ENCODE measurements at places on chromosomes 13 and 19. TPM values are rescaled to one million over a fixed set of nuclear protein-coding genes. Genes with fewer than 3 reads are reported as not detected.

Gene ALG5
- 19.9 TPM for total RNA-seq

Gene EFNA2
- total RNA-seq: not detected

Gene KLK2
- not detected for total RNA-seq

Gene NLRP9
- not detected for total RNA-seq

Gene BRME1
- not detected for total RNA-seq

Gene RGS9BP
- total RNA-seq: 0.42 TPM

GRCh38 chr13:22427783-22428182 lies 753.0 kb upstream of the SGCG start:
- no peak for DNase-seq
- no peaks in the 10 kb centered on the region for H3K36me3 ChIP-seq
- H3K4me1 ChIP-seq: no peaks in the 10 kb centered on the region

DNA sequence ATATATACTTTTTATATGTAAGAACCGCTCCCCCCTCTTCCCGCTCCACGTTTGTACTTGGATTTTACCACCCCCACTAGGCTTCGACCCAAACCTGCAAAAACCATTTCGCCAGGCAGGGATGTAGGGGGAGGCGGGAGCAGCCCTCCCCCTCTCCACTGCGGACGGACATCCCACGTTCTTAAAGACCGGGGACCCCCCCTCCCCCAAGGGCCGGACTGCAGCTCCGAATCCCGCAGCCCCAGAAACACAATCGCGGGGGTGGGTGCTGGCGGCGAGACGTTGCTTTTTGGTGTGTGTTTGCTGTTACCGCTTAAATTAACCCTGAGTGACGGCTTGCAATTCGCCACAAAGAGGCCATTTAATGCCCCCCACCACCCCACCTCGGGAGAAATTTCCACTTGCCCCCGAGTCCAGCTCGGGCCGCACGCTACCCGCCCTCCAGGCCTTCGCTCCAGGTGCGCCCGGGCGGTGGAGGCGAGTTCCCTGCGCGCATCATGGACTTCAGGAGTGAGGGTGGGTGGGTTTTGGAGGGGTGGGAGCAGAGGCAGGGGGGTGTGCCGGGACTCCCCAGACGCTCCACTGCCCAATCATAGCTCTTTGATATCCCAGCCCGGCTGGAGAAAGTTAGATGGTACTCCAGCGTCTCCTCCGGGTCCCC lies 15.8 kb downstream of the NFIX start:
- H3K4me3 ChIP-seq: no peak overlapping the region
- no peaks in the 10 kb centered on the region for H3K27me3 ChIP-seq
- peaks cover 74% of the 10 kb centered on the region for H3K4me1 ChIP-seq
- H3K36me3 ChIP-seq: peaks cover 4% of the 10 kb centered on the region
- DNase-seq: no peak

DNA sequence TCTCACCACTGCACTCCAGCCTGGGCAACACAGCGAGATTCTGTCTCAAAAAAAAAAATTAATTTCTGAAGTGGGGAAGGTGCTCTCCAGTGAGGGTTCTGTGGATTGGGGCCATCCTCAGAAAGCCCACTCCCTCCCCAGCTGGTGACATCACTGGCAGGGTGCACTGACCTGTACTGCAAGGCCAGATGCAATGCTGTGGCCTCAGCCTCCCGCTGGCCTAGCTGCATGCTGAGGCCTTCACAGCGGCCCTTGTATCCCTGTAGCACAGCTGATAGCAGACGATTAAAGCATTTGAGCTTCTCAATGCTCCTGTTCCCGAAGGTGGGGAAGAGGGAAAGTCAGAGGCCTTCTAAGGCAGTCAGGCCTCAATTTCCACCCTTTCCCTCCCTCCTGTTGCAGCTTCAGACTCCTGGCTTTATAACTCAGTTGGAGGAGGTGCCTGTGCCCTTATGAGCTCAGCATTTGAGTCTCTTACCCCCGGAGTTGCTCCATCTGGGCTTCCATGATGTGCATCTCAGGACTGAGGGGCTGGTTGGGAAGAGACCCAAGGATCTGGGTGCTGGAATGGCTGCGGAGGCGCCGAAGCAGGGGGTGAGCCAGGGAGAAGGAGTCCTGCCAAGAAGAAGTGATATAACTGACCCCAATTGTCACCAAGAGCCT lies 5.3 kb downstream of the USHBP1 start:
- no peak overlapping the region for H3K27ac ChIP-seq
- H3K27me3 ChIP-seq: no peaks in the 10 kb centered on the region
- H3K36me3 ChIP-seq: no peaks in the 10 kb centered on the region
- H3K4me3 ChIP-seq: no peak overlapping the region
- DNase-seq: no peak
- H3K4me1 ChIP-seq: no peaks in the 10 kb centered on the region

- no peaks in the 10 kb centered on the region for H3K36me3 ChIP-seq
- H3K4me3 ChIP-seq: peak overlapping the region; percentile 88
- no peaks in the 10 kb centered on the region for H3K27me3 ChIP-seq
- H3K27ac ChIP-seq: no peak overlapping the region
- no peak for DNase-seq
- peaks cover 4% of the 10 kb centered on the region for H3K4me1 ChIP-seq
Observed at GRCh38 chr13:28136916-28137315, 1.4 kb upstream of the PAN3 start.

DNA sequence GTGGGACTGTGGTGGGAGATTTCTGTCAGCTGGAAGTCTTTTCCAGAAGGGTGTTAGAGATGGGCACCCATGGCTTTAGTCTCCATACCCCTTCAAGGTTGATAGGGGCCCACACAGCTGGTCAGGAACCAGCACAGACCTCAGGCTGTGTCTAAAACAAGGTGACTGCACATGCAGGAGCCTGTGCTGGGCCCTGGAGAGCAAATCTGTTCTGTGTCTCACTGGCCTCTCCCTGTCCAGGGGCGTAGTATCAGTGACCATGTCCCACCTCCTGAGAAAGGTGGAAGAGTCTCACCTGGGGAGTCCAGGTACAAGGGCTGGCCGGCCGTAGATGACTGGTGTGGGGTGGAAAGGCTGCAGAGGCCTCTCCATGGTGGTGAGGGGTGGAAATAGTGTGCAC lies 19.4 kb downstream of the ZNF175 start:
- no peaks in the 10 kb centered on the region for H3K27me3 ChIP-seq
- H3K36me3 ChIP-seq: peaks cover 14% of the 10 kb centered on the region
- DNase-seq: no peak

DNA sequence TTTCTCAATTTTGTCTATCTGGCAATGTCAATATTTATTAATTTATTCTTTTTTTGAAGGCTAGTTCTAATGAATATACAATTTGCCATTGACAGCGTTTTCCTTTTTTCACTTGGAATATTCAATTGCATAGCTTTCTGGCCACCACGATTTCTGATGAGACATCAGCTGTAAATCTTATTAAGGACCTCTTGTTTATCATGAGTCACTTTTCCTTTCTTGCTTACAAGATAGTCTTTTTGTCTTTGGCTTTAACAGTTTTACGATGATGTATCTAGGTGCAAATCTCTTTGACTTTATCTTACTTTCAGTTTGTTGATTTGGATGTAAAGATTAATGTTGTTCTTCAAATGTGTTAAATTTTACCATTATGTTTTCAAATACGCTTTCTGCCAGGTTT lies 991.6 kb upstream of the SLC10A2 start:
- H3K4me1 ChIP-seq: no peaks in the 10 kb centered on the region
- H3K36me3 ChIP-seq: no peaks in the 10 kb centered on the region
- no peaks in the 10 kb centered on the region for H3K27me3 ChIP-seq
- no peak for DNase-seq
- no peak overlapping the region for H3K4me3 ChIP-seq
- no peak overlapping the region for H3K27ac ChIP-seq
